AG10803 (cell line): ENCODE measurements at places on chromosomes 2 and 18.

DNA sequence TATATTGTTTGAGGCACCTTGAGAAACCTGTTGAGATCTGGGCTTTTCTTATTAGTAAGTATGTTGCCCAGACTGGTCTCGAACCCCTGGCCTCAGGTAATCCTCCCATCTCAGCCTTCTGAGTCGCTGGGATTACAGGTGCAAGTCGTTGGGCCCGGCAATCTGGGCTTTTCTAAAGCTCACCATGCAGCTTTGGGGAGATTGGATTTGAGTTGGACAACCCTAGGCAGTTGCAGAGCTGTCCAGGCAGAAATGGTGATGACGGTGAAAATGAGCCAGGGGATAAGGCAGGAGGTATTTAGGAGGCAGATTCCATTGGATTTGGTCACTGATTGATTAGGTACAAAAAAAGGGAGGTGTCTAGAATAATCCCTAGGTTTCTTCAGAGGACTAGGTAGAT is 16.2 kb downstream of the NEDD4L start:
- no peak for DNase-seq

- no peak for DNase-seq
These were observed 108.2 kb upstream of the RAB12 start for GRCh38 chr18:8501044-8501443.

DNA sequence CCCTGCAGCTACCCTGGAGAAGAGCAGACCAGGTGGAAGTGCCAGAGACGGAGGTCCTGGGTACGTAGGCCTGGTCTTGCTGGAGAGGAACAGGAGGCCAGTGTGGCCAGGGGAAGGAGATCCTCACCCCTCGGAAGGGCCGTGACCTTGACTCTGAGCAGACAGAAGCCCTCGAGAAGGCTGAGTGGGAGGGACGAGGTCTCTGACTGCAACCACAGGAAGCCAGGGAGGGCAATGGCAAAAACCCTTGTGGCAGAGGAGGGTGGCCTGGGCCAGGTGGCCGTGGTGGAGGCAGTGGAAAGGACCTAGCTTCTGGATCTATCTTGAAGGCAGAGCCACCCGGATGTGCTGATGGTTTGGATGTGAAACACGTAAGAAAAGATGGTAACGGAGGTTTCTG is 28.1 kb downstream of the THAP4 start:
- no peak for DNase-seq

DNA sequence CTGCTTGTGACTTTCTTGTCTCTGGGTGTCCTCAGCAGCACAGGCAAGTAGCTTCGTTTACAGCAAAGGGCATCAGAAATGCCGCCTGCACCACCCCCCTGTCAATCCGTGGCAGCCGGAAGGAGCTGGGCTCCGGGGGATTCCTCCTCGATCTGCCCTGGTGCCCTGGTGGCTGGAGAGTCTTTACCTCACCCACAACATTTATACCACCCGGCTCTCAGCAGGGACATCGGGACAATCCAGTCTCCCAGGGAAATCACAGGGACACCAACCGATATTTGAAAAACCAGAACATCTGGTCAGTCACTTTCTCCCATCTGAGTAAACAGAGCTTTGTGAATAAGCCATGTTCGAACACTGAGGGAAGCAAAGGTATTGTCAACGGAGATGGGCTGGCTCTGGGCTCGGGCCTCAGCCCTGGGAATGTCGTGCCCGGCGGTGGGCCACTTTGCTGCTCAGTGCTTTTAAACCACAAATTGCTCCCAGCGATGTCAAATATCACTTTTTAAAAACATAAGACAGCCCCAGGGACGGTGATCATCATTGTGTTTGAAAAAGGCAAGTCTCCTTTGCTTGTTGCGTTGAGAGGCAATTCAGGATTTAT is 210.0 kb upstream of the SALL3 start:
- no peak for DNase-seq

- no peak for DNase-seq
These were observed 114.3 kb downstream of the GCA start for GRCh38 chr2:162458240-162458639.

DNA sequence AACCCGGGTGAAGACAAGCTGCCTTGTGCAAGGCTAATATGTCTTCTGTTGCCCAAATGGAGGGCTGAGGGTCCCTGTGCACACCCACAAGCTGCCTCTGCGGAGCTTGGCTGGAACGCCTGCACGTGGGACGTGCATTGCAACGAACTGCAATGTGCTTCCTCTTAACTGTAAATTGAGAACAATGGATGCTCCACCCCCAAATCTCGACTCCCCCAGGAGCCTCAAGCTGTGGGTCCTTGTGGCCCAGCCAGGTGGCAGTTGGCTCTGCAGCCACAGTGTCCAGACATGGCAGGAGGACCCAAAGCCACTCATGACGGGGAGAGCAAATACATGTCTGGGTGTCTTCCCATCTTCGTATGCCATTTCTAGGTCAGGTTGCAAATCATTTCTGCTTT is 90.1 kb downstream of the TWIST2 start:
- peak; percentile 33 for DNase-seq

GRCh38 chr2:2873450-2873811 is 504.2 kb downstream of the EIPR1 start:
- no peak for DNase-seq

- DNase-seq, result peak; percentile 57
These were observed 256.7 kb upstream of the FN1 start for GRCh38 chr2:215692387-215693079.

GRCh38 chr18:61882296-61883004 is 10.4 kb downstream of the RNF152 start:
- peak; percentile 62 for DNase-seq

DNA sequence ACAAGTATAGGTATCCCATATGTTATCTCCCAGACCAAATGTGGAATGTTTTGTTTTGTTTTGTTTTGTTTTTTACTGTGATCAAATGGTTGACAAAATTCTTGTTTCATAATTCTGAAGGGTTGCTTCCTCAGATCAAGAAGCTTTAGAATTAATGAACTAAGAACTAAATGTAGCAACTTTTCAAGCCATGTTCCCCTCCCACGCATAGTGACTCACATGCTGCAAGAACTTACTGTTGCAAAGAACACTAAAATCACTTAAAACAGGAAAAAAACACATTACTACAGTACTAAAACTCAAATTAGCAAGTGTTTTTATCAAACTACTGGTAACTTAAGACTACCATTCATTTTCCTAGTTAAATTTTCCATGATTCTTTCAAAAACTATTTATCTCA is 30.6 kb downstream of the HNRNPLL start:
- peak; percentile 76 for DNase-seq

GRCh38 chr2:187008111-187008510 is 159.1 kb upstream of the ZSWIM2 start:
- no peak for DNase-seq

DNA sequence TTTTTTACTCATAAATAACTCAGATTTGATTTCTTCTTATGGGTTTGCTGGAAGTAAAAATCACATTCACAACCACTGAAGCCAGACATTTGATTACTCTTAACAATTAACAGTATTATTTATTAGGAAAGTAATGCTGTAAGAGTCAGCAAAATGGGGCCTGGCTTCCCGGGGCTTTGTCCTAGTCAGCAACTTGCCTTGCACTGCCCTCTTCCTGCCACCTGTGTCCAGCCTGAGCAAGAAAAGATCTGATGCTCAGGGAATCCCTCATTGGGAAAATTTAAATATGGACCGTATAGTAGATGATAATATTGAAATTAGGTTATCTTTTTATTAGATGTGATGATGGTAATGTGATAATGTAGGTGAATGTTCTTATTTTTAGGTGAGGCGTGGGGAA is 30.8 kb upstream of the ACYP2 start:
- peak; percentile 16 for DNase-seq

GRCh38 chr18:62523631-62524439 is 1.0 kb downstream of the ZCCHC2 start:
- peak; percentile 43 for DNase-seq

DNA sequence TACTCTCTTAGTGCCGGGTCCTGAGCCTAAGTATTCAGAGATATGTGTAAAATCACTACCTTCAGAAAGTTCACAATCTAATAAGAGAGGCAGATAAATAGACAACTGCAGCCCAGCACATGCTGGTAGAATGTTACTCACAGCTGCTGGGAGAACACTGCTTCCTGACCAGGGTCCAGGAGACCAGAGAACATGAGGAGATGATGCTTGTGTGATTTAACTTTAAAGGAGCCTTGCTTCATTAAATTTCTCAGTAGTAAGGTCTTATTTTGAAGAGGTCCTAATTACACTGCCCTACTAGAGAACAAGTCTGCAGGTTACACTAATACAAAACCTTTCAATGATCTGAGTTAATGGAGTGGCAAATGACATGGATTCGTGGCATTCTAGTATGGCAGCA is 209.9 kb upstream of the TRIB2 start:
- peak; percentile 15 for DNase-seq

- DNase-seq, result no peak
These were observed 7.2 kb upstream of the CRYGB start for GRCh38 chr2:208153156-208153555.

DNA sequence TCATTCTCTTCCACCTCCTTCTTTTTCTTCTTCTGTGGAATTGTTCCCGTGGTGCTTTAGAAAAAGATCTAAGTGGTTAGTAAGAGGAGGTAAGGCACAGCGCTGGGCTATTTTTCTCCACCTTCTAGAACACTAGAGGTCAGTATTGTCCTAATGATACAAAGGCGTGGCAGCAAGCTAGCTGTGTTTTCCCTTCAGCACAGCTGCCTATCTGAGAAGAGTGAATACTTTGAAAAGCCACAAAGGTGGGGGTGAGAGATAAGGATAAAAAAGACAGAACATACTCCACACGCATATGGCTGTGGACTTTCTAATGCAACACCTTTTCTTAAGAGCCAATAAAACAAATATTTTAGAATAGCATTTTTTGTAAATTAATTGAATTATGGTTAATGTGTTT is 2.1 kb downstream of the CNTNAP5 start:
- peak; percentile 12 for DNase-seq

DNA sequence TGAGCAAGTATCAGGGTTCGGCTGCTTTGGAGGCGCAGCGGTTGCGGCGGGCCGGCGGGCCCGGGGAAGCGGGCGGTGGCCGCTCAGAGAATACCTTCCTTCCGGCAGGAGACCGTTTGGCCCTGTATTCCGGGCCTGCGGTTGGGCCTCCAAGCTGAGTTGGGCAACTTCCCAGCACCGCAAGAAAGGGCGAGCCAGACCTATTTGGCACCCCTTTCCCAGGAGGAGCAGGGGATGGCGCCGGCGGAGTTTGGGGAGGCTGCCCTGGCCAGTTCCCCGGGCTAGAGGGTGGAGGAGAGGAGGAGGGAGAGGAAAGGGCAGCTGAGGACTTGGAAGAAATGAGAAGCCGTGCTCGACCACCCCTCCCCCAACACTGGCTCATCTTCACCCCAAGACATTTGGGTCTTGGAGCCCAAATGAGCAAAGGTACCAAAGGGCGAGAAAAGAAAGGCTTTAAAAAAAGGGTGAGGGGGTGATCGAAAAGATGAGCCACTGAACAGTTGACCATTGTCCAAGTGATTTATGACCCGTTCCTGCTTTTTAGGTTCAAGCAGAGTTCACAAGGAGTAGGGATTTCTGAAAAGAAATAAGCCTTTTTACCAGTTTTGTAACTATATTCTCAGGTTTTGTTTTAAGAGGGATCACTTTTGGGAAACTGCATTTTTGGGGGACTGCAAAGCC is 8.4 kb downstream of the HOXD3 start:
- DNase-seq, result no peak

GRCh38 chr2:120943403-120944034 is 207.9 kb downstream of the GLI2 start:
- DNase-seq, result no peak

DNA sequence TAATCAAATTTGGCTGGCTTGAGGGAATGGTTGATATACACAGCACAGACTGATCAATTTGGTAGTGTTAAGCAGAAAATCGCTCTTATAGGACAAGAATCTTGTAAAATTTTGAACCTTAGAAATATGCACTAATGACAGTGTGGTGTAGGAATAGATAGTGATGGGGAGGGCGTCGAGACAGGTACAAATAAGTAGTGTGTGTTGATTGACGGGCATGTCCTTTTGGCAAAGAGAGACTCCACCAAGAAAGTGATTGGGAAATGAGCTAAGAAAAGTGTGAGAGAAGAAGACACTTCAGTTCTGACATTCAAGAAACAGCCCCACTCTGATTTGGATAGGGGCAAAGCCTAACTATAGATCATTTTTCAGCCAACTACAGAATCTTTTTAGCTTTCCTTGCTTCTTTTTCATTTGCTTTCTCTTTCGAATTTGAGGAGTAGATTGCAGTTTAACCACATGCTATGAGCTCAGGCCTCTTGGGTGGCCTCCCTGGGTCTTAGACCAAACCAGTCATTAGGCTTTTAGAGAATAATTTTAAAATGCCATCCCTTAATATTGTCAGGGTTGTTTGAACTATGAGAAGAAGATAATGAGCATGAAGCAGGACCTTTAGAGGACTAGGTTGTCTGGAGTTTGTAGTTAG is 127.1 kb downstream of the CERS6 start:
- DNase-seq, result peak; percentile 46

DNA sequence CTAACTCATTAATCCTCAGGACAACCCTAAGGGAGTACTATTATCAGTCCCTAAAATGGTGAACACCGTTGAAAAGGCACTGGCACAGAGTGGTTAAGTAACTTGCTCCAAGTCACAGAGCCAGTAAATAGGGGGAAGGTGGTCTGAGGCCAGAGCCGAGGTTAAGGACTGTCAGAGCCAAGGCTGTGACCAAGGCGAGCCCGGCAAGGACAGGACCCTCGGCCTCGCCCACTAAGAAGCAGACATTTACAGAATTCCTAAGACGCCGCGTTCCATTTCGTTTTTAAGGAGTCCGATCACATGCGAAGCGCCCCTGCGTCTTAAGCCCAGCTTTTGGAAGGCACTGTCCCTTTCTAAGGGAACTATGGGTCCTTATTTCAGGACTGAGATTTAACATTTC is 1.1 kb downstream of the PDIA6 start:
- DNase-seq, result peak; percentile 14

- DNase-seq, result peak; percentile 29
These were observed 14.8 kb upstream of the MATN3 start for GRCh38 chr2:20027260-20027677.

DNA sequence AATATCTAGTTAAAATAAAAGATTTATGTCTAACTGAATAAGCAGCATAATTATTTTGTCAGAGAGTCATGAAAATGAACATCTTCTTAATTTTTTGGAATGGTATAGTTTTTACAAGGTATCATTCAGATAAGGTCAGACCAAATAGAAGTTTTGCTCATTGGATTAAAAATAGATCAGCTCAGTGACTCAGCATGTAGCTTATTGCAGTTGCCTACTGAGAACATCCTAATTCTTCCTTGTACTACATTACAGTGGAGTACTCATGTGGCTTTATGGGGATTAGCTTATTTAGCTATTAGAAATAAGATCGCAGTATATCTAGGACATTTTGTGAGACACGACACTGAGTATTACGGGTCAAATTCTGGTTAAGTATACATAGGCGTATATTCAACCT is 38.2 kb upstream of the PPM1B start:
- peak; percentile 42 for DNase-seq

DNA sequence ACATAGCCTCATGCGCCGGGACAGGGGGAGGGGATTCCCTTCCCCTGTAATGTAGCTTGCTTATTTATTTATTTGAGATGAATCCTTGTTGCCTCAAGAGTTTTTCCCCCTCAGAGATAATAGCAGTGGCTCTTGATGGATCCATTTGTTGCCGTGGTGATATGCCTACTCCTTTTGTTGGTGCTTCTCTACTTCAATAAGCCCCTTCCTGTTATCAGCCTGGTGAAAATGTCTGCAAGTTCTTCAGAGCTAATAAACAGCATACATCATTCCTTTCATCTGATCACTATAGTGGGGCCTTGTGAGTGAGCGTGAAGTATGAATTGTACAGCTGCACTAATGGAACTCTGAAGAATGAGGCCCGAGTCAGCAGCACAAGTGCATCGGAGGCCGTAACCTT is 19.4 kb downstream of the FZD5 start:
- DNase-seq, result no peak

- DNase-seq, result no peak
These were observed 136.5 kb downstream of the ZNF236 start for GRCh38 chr18:76958692-76959341.
